ENCODE measurements at places on chromosomes 6 and 20. TPM values are rescaled to one million over a fixed set of nuclear protein-coding genes. Genes with fewer than 3 reads are reported as not detected.

DNA sequence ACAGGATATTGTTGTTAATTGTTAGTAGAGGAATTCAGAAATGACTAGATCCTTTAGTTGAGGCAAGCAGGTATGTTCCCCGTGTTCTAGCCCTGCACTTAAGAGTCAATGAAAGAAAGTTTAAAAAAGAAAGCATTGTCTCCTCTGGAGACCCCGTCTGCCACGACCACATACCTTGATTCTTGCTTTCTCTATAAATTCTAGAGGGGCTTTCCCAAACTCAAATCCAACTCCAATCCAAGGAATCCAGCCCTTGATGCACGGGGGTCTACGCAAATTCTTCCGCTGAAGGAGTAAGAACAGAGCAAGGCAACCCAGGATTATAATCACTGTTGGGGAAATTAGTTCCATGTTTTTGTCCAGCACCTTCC lies 401 bp downstream of the CYP39A1 start:
- H3K27ac ChIP-seq, result no peak overlapping the region
- H3K36me3 ChIP-seq, result no peaks in the 10 kb centered on the region
- H3K27me3 ChIP-seq, result peaks cover 48% of the 10 kb centered on the region
- no peak for DNase-seq
- H3K4me1 ChIP-seq, result peaks cover 15% of the 10 kb centered on the region
- H3K4me3 ChIP-seq, result peak overlapping the region; percentile 71

DNA sequence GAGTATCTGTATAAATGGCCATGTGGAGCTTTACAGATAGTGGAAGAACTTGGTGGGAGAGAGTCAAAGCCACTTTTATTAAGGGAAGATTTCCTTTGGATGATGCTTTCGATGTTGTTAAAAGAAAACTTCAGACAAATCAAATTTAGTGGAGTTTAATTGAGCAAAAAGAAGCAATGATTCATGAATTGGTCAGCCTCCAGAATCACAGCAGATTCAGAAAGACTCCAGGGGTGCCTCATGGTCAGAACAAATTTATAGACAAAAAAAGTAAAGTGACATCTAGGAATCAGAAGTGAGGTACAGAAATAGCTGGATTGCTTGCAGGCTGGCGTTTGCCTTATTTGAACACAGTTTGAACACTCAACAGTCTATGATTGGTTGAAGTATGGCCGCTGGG lies 5.3 kb upstream of the CGA start:
- no peak for DNase-seq
- H3K4me3 ChIP-seq, result no peak overlapping the region
- H3K27ac ChIP-seq, result no peak overlapping the region

GRCh38 chr20:4165984-4166725 lies 150.8 kb upstream of the RNF24 start:
- H3K4me3 ChIP-seq, result no peak overlapping the region
- H3K36me3 ChIP-seq, result no peaks in the 10 kb centered on the region
- no peak overlapping the region for H3K27ac ChIP-seq
- H3K4me1 ChIP-seq, result peaks cover 44% of the 10 kb centered on the region
- peaks cover 1% of the 10 kb centered on the region for H3K27me3 ChIP-seq

The BTN1A1 gene
- total RNA-seq, result not detected

GRCh38 chr6:155157101-155157500 lies 106.7 kb upstream of the CLDN20 start:
- peak overlapping the region; percentile 32 for H3K27ac ChIP-seq
- no peak for DNase-seq

The RAET1L gene
- total RNA-seq, result not detected

Data from activated CD4-positive, alpha-beta memory T cell treated with anti-CD3 and anti-CD28 coated beads, Interleukin-2, amount 10 ng/mL, durations not matched to agents 7 days and 5 days (primary cell).